ENCODE measurements at places on chromosomes 1 and 21.

DNA sequence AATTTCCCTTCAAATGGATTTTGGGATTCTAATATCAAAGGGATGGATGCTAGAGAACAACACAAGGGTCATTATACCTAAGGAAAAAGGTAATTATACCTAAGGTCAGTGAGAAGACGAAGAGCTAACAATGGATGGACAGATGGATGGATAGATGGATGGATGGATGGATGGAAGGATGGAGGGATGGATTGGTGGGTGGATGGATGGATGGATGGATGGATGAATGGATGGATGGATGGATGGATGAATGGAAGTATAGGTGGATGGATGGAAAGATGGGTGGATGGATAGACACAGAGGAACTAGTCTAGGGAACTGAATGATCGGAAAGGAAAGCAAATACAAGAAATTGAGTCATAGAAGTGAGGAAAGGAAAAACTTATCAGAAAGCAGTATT, 34.0 kb downstream of the SLC35F3 start:
- no peak for DNase-seq

DNA sequence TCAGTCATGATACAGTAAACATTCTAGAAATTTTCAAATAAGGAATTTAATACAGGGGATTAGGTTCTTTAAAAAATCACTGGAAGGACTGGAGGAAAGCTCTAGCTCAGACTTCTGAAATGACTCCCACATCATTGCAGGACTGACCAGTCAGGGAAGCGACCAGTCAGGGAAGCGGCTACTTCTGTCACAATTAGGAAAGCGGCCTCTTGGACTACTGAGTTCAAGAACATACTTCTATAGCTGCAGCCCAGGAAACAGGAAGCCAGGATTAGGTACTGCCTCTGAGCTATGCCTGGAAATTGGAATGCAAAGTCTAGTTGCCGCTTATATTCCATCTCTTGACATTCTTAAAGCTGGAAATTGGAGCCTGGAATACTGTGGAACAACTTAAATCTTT, 45.5 kb downstream of the USP25 start:
- DNase-seq: no peak

DNA sequence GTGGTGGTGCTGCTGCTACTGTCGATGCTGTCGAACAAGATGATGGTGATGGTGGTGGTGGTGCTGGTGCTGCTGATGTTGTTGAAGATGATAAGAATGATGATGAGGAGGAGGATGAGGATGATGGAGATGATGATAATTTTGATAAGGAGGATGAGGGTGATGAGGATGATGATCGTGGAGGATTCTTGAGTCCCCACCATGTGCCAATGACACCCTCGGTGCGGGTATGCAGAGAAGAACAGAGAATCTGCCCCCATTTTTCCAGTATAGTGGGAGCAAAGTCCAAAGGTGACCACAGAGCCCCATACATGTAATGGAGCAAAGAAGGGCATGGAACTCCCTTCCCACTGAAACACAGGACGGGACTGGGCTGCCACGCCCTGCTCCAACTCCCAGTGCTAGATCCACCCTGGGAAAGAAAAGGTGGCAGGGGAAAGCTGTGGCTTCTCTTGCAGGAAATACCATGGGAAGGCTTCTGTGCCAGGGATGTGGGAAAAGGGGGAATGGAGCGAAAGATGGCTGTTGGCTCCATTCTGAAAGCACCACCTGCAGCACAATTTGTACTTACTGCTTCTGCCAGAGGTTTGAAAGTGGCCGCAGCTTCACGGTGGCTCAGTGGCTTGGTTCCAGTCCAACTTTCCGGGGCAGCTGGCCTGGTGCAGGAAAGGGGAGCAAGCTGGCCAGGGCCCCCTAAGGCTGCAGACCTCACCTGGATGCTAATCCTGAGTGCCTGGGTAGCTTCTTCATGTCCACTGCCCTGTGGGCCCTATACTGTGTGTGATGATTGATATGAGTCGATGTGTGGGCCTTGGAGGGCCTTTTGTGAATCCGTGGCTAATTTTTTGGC, 387.2 kb upstream of the VAMP3 start:
- DNase-seq: no peak

- DNase-seq: peak; percentile 47
Measured at GRCh38 chr1:40774266-40774998, 9.2 kb upstream of the KCNQ4 start.

DNA sequence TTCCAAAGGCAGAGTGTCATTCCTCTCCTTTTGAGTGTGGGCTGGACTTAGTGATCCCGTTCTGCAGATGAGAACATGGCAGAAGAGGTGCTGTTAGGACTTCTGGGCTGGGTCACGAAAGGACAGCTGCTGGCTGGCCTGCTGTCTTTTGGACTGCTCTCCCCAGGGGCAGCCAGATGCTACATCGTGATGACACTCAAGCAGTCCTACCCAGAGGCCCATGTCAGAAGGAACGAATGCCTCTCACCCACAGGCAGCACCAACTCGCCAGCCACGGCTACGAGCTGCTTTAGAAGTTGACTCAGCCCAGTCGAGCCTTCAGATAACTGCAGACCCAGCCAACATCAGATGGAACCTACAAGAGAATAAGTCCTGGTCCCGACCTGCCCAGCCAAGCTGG, 156.5 kb downstream of the KCNJ6 start:
- DNase-seq: no peak

DNA sequence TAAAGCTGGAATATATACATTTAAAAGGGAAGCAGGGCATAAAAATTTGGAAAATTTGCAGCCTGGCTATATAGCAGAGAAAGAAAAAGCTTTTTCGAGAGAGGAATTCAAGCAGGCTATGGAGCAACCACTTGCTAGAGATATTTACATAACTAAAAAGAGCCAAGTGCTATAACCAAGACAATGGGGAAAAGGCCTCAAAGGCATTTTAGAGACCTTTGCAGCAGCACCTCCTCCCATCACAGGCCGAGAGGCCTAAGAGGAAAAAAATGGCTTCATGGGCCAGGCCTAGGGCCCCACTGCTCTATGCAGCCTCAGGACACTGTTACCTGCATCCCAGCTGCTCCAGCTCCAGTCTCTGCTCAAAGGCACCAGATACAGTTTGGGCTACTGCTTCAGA, 37.0 kb downstream of the CAPN9 start:
- DNase-seq: no peak

DNA sequence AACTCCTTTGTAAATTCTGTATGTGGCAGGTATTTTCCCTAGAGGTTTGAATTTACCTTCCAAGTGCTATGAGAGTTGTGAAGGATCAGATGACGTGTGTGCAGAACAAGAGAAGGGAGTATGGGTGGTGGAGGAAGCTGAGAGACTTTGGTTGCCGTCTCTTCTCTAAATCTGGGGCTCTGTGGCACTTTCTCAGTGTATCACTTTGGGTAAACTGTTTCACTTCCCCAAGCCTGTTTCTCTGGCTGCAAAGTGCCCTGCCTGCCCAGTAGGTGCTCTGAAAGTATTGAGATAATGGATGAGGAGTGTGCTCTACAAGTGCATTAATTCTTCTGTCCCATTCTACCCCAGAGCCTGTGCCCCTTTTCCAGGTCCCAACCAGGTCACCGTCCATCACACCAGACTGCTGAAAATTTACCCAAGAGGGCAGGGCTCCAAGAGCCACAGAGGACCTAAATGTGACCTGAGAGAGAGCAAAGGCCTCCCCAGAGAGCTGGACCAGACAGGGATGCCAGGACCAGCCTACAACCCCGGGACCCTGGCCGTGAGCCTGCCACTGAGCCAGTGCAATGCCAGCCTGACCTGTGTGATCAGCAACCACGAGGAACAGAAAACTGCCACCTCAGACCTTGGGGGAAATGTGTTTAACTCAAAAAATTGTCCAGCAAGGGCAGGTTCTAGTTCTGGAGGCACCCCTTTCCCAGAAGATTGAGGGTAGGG, 131.6 kb upstream of the ETV3 start:
- DNase-seq: no peak

DNA sequence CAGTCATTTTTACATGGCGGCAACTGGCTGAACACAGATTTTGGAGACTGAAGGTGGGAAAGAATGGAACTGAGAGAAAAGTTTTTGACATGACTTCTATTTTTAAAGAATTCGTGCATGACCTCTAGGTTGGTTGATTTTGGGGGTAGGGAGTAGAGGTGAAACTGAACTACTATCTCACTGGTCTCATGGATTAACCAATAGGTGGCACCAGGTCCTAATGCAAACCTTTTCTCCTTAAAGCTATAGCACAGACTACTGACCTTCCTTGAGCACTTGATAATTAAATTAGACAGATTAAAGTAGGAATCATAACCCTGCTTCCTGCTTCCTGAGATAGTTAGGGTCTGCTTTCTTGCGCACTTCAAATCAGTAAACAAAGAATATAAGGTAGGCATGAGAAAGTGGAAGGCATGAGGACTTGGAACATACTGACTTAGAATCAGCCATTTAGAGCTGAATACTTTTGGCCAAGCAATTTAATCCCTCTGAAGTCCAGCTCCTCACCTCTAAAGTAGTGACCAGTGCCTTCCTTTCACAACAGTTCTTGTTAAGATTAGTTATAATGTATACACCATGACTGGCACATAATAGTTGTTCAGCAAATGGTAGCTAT, 206.0 kb downstream of the CENPF start:
- DNase-seq: no peak
